ENCODE measurements at places on chromosomes 13 and 19.
A peak's percentile ranks its signal among the peaks of the same experiment; 100 is the strongest.

DNA sequence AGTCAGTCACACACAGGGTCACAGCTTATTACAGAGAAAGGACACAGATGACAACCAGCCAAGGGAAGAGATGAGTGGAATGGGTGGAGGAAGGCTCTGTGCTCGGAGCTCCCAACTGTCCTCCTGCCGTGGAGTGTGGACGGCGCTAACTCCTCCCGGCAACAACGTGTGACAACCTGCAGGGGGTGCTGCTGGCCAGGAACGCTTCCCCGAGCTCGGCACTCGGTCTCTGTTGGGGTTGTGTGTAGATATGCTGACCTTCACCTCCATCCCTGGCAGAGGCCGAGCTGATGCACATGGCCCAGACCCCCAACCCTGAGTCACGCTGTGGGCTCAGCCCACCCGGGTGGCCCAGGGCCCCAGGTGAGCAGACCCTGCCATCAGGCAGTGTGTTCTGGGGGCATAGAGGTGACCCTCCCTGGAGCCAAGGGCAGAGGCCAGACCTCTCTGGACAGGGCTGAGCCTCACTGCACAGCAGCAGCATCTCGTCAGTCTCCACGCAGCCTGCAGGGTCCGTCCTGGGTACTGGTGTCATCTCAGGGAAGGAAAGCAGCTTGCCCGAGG, 14.1 kb downstream of the ZNF444 start:
- DNase-seq: no peak

GRCh38 chr13:99984461-99985240, 3.1 kb downstream of the ZIC2 start:
- DNase-seq: no peak

- DNase-seq: no peak
Observed at GRCh38 chr13:91314888-91315287, 32.6 kb upstream of the MIR17HG start.

DNA sequence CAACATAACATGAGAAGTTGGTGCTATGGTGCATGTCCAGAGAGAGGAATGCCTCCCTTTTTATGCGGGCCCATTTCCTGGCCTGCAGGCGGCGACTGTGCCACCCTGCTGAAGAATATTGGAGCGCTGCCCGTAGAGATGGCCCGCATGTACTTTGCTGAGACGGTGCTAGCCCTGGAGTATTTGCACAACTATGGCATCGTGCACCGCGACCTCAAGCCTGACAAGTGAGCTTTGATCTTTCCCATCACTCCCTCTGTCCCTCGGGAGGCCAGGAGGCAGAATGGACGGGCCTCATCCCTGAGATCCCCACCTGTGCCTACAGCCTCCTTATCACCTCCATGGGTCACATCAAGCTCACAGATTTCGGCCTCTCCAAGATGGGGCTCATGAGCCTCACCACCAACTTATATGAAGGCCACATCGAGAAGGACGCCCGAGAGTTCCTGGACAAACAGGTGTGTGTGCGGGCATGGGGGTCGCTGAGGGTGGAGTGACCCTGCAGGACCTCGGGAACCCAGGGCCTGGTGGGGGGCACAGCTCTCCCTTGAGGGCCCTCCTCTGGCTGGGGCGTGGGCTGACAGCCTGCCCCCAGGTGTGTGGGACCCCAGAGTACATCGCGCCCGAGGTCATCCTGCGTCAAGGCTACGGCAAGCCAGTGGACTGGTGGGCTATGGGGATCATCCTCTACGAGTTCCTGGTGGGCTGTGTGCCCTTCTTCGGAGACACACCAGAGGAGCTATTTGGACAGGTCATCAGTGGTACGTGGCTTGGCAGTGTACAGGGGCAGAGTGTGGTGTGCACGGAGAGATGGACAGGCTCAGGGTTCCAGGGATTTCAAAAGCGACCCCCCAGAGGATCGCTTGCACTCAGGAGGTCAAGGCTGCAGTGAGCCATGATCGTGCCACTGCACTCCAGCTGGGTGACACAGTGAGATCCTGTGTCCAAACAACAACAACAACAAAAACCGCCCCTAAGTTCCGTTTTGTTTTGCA, 16.2 kb downstream of the DNASE2 start:
- no peak for DNase-seq

DNA sequence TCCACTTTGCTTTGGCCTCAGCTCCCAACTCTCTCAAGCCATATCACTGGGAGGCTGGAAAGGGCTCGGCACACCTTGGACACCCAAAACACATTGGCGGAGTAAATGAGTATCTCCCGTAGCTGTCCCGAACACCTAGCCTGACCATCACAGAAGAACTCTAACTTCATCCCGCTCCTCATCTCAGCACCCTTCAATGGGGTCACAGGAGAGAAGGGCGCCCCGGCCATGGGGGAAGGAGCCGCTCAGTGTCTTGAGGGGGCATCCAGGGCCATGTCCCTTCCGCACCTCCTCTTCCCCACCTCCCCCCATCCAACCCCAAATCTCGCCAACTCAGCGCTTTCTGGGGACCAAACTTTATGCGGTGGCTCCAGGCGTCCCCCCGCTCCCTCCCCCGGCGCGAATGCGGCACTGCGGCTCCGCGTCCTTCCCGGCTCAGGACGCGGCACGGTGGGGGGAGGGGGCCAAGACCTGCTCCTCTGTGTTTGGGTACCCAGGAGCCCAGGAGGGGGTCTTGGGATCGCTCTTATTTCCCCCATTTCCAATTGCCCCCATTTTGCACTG, 3.0 kb downstream of the KCNC3 start:
- DNase-seq: no peak

GRCh38 chr19:17402982-17403855, 2.2 kb downstream of the BST2 start:
- DNase-seq: no peak

- DNase-seq: no peak
Observed at GRCh38 chr13:70108356-70109105, at the start of gene KLHL1. Gene KLHL1 (minus strand): TSS chr13:70108452. CDS start chr13:70107699, 753 bp downstream.

GRCh38 chr13:86193281-86193680, 394.1 kb upstream of the SLITRK6 start:
- DNase-seq: no peak

DNA sequence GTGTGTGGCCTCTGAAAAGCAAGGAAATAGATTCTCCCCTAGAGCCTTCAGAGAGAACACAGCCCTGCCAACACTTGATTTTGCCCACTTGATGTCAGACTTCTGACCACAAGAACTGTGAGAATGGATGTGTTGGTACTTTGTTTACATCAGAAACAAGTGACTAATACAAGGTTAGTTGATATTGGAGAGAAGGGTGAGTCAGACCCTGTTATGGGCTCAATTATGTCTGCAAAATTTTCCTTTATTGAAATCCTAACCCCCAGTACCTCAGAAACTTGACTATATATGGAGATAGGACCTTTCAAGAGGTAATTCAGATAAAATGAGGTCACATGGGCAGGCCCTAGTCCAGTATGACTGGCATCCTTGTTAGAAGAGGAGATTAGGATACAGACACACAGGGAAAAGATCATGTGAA, 226.7 kb downstream of the RFC3 start:
- no peak for DNase-seq

GRCh38 chr19:12821761-12822160, 12.6 kb downstream of the RTBDN start:
- no peak for DNase-seq

DNA sequence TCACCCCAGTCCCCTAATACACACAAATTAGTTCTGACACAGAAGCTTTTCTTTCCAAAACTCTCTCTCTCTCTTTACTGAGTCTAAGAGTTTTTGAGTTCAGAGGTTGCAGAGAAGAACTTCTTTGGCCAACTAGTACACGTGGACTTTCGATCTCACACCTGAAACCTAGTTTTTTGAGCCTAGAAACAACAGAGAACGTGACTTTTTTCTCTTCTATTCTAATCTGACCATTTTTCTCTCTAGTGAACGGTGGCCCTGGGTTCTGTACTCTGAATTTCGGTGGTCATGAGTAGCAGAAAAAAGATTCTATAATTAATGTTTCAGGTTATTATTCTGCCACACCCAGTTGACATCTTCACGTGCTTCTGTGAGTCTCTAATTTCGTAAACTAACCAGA, 24.2 kb downstream of the PCDH20 start:
- no peak for DNase-seq

DNA sequence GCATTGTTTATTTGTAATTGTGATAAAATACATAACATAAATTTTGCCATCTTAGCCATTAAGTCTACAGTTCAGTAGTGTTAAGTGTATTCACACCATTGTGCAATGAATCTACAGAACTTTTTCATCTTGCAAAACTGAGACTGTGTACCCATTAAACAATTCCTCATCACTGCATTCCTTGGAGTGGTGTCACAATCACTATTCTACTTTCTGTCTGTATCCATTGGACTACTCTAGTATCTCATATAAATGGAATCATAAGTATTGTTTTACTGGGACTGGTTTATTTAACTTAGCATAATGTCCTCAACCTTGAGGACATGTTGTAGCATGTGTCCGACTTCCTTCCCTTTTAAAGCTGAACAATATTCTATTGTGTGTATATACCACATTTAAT, 36.8 kb downstream of the UFM1 start:
- DNase-seq: no peak

DNA sequence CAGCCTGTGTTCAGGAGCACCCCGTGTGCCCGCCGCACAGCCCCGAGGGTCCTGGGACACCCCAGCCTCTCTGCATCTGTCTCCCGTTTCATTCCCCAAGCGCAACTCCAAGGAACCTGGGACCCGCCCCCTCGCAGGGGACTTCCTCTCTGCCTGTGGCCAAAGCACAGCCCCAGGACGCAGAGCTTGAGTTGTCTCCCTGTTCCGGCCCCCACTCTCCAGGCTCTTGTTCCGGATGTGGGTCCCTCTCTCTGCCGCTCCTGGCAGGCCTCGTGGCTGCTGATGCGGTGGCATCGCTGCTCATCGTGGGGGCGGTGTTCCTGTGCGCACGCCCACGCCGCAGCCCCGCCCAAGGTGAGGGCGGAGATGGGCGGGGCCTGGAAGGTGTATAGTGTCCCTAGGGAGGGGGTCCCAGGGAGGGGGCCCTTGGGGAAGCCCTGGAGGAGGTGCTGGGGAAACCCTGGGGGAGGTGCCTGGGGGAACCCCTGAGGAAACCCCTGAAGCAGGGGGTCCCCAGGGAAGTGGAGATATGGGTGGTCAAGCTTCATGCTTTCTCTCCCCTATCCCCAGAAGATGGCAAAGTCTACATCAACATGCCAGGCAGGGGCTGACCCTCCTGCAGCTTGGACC, 1.3 kb downstream of the HCST start:
- DNase-seq: peak; percentile 89

GRCh38 chr13:95533545-95534160, 18.9 kb upstream of the CLDN10 start:
- DNase-seq: no peak

DNA sequence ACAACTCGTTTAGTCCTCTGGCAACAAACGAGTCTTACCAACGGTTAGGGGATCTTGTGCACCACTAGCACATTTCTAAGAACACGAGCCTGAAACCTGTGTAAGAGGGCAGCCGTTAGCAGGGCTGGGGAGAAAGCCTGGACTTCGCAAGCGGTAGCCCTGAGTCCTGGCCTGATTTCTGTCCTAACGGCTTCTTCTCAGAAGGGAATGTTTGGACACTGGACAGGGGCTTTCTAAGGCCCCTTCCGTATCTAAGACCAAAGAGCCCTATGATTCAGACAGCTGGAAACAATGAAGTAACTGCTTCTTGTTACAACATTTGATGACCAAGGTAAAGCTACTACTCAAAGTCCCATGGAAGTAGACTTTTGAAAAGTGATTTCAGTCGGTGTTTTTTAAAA, 2.2 kb downstream of the ANKRD10 start:
- DNase-seq: no peak

DNA sequence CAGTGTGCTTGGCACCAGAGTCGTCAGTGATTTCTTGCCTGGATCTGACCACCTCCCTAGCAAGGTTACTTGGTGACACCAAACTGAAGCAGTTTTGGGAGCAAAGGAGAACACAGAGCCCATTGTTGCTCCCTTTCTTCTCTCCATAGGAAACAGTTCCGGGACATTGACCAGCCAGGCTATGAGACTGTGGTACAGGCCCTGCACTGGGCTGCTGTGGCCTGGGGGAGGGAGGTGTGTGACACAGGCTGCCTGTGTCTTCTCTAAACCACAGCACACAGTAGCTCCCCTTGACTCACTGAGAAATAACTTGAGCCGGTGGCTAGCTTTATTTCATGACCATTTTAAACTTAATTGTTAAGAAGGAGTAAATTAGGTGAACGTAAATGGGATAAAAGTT, 214.8 kb upstream of the UBL3 start:
- DNase-seq: no peak

- DNase-seq: no peak
Observed at GRCh38 chr19:8458380-8458779, 13.6 kb downstream of the HNRNPM start.

- DNase-seq: no peak
Observed at GRCh38 chr13:77299587-77299986, 27.3 kb downstream of the MYCBP2 start.

DNA sequence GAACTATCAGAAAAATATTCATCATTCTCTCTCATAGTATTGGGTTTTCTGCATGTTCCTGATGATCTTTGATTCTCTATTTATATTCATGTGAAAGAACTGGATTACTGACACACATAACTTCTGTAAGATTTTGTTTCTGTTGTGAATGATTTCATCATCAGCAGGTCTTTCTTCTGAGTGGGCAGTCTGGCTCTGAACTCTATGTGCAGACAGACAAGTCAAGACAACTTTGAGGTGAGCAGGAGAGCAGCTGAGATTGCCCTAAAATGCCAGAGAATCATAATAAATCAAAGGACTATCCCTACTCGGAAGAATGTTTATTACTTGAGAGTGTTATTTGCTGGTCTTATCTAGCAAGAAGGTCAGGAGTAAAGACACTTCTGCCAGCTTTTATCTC, 652.1 kb upstream of the GPC6 start:
- no peak for DNase-seq

DNA sequence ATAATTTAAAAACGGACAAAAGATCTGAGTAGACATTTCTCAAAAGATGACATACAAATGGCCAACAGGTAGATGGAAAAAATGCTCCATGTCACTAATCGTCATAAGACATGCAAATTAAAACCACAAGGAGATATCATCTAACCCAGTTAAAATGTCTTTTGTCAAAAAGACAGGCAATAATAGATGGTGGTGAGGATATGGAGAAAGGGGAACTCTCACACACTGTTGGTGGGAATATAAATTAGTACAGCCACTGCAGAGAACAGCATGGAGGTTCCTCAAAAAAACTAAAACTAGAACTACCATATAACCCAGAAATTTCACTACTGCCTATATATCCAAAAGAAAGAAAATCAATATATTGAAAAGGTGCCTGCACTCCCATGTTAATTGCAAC, 37.9 kb downstream of the OR10H4 start:
- no peak for DNase-seq

- no peak for DNase-seq
Observed at GRCh38 chr19:45674946-45675345, 6.9 kb downstream of the GIPR start.

- DNase-seq: peak; percentile 95
Observed at GRCh38 chr19:12791345-12792050, at the start of gene JUNB. Gene JUNB (plus strand): TSS chr19:12791486. CDS start chr19:12791772, 286 bp downstream.

All from stimulated activated CD8-positive, alpha-beta memory T cell treated with anti-CD3 and anti-CD28 coated beads, Interleukin-4, amount 100 ng/mL, for 4 hours (primary cell).